ENCODE measurements at places on chromosomes 11 and 22.

GRCh38 chr22:34781681-34782080, 284.3 kb upstream of the ISX start:
- DNase-seq: no peak

GRCh38 chr11:66011239-66011784, 496 bp upstream of the CST6 start:
- DNase-seq: peak; percentile 33

GRCh38 chr22:47533961-47534803, 771.7 kb downstream of the TBC1D22A start:
- DNase-seq: no peak

DNA sequence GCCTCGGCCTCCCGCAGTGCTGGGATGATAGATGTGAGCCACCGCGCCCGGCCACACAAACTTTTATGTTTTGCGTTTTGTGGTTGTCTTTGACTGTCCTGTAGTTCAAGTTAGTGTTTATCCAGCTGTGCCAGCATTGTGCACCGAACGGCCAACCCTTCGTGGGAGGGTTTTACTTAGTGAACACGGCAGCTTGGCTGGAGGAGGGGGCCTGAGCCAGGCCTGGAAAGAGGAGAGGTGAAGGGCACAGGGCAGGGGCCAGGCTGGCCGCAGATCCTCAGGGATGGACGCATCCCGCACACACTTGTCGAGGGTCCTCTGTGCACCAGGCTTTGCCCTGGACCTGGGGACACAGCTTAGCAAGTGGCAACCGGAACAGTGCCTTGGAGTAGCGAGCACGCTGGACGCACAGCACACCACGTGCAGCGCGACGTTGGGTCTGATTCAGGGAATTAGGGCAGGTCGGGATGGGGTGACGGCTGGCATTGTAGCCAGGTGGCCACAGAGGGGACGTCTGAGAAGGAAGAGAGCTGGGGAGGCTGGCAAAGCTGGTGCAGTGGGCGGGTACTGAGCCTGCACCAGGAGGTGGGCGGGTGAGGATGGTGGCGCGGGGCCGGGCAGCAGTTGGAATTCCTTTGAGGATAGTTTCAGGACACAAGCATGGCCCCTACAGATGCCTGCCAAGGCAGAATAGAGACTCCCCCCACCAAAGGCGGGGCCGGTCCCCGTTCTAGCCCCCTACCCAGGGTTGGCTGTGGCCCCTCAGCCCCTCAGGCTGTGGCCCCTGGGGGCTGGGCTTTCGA, 13.4 kb downstream of the EPS8L2 start:
- no peak for DNase-seq

DNA sequence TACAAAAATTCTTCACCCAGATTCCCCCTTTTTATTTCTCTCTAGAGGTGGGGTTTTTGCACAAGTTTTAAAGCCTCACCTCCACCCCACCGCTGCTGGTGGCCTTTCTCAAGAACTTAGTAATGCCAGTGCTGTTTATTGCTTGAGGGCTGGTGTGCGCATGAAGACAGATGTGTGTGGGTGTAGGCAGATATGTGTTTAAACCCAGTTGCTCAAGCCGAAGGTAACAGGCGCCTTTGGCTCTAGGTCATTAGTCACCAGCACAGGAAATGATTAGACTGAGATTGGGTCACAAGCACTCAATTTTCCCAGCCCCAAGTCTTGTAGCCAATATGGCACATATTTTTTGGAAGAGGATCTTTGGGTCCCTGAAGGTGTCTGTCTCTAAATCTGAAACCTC, 2.7 kb upstream of the CLMP start:
- DNase-seq: peak; percentile 75

- DNase-seq: no peak
Observed at GRCh38 chr11:131533149-131533548, 162.7 kb downstream of the NTM start.

- no peak for DNase-seq
Observed at GRCh38 chr11:100691896-100692653, 5.0 kb downstream of the ARHGAP42 start.

DNA sequence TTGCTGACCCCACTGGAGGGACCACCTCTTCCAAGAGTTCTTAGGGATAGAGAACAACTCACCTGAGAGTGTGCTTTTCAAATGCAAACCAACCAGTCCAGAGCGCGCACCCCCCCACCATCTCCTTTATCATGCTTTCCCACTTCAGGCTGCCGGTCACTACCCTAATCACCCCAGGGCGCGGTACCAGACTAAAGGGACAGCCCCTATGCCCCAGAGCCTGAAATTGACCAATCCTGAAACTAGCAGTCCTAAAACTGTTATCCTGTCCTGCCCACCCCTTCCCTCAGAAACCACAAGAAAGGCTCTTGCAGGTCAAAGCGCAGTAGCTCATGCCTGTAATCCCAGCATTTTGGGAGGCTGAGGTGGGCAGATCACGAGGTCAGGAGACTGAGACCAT, 37.0 kb downstream of the NEAT1 start:
- DNase-seq: no peak

- no peak for DNase-seq
Observed at GRCh38 chr11:28417601-28418323, 309.6 kb downstream of the METTL15 start.

DNA sequence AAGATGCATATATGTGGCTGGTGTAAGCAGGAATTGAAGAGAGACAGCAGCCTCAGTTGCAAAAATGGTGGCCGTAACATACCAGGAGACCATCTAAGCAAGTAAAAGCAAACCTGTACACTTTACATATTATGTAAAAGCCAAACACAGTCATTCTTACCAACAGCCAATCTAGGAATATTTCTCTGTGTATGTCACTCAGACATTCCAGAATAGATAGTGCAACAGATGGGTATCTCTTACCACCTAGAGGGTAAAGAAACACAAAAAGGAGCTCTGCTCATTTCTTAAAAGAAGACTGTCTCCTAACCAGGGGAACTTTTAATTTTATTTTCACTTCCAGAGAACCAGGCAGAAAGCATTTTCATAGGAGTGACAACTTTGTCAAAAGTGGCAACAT, 38.7 kb downstream of the GLYAT start:
- no peak for DNase-seq

GRCh38 chr11:107140983-107141382, 122.7 kb upstream of the GUCY1A2 start:
- no peak for DNase-seq

GRCh38 chr22:39656495-39657490, 86.2 kb downstream of the CACNA1I start:
- DNase-seq: no peak

DNA sequence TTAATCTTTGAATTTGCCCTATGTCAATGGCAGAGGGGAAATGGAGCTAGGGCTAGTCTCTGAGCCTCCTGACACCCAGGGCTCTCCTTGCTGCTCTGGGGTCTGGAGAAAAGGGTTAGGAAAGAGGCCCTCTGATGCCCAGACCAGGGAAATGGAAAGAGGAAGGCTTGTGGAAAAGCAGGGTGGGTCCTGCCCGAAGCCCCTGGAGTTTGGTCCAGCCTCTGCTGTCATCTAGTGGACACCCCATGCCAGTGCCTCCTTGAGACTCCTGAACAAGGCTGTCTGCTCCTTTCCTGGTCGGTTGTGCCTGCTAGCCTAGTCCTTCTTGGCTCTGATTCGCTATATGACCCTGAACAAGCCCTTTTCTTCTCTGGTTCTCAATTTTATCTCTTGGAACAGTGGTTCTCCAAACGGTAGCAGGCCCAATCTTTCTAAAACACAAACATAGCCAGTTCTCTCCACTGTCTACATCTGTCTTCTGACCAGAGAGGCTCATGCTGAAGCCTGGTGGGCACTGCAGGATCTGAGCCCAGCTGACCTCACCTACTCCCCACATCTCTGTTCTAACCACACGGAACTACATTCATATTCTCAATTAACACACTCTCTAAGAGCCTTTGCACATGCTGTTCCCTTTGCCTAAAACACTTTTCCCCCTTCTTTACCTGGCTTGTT, 8.8 kb upstream of the PLA2G3 start:
- DNase-seq: peak; percentile 81

GRCh38 chr22:47484960-47485569, 722.6 kb downstream of the TBC1D22A start:
- no peak for DNase-seq

DNA sequence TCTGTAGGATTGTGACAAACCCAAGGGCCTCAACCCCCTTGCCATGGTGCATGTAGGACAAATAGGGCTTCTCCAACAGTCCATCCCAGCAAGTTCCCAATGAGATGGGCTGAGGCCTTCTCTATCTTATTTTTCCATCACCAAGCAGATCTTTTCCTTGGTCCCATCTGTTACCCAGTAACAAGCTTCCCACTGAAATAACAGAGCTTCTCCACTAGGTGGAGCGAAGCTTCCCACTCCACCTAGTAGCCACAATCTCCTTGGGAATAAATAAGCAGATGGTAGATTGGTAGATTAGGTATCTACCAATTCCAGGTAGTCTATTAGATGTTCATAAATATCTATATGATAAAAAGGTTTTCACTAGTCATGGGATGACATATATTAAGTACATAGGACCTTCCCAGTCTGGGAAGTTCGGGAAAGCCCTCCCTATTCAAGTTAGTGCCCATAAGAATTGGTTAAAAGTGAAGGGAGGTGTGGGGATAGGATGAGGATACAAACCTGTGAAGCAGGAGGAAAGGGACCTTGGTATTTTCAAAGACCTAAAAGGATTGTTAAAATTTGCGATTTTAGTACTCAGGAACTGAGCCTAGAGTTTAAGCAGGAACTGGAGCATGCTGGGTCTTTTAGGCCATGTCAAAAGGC, 5.9 kb upstream of the OR52L1 start:
- DNase-seq: peak; percentile 19

DNA sequence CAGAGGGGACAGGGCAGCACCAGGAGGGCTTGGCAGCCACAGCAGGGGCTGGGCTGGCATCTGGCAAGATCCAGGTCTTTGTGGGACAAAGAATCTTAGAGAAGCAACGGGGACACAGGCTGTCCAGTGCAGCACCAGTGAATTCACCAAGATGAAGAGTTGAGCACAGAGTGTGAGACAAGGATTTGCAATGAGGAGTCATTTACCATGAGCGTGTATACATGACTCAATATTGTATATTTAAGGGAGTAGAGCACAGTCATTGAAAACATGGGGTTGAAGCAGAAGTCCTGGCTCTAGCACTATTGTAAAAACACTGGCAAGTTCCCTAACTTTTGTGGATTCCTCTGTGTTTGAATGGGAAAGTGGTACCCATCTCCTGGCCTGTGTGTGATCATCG, 3.5 kb downstream of the APOL1 start:
- DNase-seq: peak; percentile 23

DNA sequence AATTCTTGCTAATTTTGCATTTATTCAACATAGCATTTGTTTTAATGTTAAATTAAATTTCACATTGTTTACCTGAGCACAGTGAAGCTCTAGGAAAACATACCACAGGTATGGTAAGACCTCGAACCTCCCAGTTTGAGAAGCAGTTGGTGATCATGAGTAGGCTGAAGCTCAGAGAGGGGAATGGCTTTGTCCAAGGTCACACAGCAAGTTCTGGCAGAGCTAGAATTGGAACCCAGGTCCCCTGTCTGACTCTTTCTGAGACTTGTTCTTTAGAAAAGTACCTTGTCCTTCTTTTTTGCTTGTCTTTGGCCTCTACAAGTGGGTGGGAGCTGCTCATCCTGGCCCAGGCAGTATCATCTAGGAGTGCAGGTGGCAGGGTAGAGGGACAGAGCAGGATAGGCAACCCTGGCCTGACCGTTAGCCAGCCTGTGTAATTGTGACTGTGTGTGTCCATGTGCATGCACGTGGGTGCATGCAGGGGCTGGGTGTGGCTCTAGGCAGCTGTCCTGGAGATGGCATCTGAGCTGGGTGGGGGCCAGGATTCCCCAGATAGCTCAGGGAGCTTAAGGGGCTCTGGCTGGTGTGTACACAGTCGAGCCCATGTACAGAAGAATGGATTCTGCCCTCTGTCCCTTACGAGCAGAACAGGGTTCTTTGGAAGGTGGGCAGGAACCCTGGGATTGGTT, 21.6 kb downstream of the PHLDB1 start:
- DNase-seq: no peak

GRCh38 chr11:7892840-7893254, 38.2 kb downstream of the OR10A6 start:
- peak; percentile 83 for DNase-seq

- no peak for DNase-seq
Observed at GRCh38 chr22:33109514-33110430, 51.6 kb upstream of the SYN3 start.

DNA sequence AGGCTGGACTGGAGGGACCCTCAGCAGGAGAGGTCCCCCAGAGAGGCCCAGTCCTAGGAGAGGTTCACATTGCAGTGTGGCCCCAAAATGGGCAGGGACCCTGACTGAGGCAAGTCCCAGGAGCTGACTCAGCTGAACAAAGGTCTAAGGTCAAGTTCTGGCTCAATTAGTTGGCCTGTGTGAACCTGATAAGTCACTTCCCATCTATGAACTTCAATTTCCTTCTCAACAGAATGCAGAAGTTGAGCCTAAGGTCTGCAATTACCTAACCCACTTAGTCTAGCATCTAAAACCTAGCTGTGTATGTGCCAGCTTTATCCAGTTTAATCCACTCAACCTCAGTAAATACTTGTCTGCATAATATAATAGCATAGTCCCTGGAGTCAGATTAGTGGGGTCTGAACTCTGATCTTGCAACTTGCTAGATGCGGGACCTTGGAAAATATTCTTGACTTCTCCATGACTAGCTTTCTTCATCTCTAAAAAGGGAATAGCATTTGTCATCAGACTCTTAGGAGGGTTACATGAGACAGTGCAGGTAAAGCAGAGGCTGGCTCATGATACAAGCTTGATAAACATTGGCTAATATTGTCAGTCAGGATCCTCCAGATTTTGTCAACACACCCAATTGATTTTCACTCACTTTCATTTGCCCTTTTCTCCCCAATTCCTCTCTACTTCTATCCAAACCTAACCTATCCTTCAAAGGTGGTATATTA, 465.5 kb downstream of the INSC start:
- no peak for DNase-seq

GRCh38 chr11:15969701-15970329, 386.5 kb downstream of the SOX6 start:
- no peak for DNase-seq

DNA sequence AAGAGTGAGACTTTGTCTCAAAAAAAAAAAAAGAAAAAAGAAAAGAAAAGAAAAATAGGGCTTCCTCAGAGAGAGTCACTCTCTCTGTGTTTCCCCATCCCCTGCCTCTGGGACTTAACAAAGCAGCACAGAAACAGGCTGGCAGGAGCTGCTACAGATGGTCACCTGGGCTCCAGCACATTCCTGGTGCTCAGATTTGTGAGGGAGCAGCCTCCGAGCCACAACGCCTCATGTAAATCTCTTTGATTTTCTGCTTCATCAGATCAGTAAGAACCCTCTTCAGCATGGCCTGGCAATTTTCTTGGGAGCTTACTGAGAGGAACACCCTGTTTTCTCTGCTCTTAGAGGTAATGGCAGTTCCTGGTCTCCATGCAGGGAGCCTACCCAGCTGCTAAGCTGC, 15.2 kb upstream of the LDHA start:
- DNase-seq: no peak

DNA sequence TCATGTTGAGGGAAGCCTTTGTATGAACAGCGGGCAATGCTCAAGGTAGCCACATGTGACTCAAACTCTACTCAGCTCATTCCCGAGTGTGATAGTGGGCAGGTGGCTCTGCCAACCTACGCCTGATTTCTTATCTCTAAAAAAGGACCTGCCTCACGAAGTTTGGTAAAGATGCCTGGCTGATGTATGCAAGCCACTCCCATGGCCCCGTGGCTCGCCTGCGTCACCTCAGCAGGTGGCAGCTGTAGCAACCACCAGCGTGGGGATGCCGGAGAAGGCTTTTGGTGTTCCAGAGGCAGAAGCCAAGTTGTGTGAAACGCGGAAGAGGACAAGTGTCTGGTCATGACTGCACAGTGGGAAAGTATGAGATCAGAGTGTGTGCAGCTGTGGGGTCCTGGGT, 5.4 kb downstream of the FADS2 start:
- no peak for DNase-seq

GRCh38 chr11:19711911-19712280, 741 bp upstream of the NAV2 start:
- peak; percentile 75 for DNase-seq
